ENCODE measurements at places on chromosomes 7 and 10.

DNA sequence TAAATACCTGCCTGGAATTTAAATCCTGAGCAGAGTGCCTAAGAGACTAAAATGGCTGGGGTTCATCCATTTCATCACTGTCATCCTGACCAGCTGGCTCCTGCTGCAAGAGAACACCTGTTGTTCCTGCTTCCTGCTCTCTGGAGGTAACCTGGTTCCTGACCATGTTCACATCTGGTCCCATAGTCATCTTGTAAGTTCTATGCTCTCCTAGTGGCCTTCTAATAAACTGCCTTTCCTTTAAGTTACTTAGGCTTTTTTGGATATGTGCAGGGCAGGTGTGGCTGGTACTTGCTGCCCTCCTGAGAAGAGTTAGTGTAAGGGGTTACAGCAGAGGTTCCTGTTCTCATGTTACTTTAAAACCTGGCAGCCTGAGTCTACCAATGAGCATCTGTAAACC, 80.0 kb downstream of the NRCAM start:
- no peak for DNase-seq

DNA sequence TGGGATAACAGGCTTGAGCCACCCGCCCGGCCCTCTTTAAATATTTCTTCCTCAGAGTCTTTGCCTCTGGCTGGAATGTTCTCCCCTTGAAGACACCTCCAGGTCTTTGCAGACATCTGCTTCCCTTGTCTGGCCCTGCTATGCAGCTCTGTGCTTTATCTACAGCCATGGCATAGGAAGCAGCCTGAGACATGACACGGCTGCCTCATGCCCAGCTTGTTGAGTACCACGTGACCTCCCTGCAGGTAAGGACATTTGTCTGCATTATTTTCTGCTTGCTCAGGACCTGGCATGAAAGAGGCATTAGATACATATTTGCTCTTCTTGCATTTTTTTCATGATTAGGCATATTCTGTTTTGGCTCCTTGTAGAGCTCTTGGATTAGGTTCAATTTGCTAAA, 113.8 kb upstream of the KLF6 start:
- no peak for DNase-seq

GRCh38 chr10:74738542-74738941, 87.9 kb upstream of the KAT6B start:
- DNase-seq = no peak

- DNase-seq = no peak
Observed at GRCh38 chr10:70528741-70529362, 50.3 kb downstream of the PALD1 start.

DNA sequence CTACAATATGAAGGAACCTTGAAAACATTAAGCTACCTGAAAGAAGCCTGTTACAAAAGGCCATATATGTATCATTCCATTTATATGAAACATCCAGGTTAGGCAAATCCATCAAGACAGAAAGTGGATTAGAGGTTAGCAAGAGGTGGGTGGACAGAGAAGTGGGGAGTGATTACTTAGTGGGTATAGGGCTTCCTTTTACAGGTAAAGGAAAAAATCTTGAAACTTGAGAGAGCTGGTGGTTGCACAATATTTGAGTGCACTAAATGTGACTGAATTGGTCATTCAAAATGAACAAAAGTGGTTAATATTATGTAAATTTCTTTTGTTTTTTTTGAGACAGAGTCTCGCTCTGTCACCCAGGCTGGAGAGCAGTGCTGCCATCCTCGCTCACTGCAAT, 119.4 kb upstream of the KIF5B start:
- DNase-seq = no peak

- no peak for DNase-seq
Observed at GRCh38 chr10:10792681-10793080, 225.0 kb upstream of the CELF2 start.

GRCh38 chr10:30433306-30433729, 666 bp upstream of the MAP3K8 start:
- no peak for DNase-seq

DNA sequence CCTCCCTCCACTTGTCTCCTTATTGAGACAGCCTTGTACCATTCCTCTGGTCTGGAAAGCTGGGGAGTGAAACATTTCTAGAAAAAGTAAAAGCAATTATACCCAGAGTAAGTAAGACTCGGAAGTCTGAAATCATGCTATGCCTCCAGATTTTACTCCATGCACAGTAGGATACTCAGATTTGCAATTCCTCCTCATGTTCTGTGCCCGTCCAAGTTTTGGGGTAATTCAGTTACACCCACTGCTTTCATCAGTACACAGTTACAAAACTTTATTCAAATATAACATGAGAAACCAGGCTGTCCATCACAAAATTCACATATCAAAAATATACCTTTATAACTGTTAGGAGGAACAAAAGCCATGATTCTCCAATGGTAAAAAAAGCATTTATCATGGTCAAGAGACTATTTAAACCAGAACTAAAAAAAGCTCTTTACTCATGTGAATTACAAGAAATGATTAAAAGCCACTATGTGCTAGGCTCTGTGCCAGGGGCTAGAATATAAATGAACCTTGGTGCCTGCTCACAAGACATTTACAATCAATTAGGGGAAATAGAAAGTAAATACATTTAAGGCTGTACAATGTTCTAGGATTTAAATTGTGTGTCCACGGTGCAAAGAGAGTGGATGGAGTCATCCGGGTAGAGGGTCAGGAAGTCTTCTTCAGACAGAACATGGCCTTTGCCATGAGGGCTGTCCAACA, 320.2 kb downstream of the ELMO1 start:
- no peak for DNase-seq

DNA sequence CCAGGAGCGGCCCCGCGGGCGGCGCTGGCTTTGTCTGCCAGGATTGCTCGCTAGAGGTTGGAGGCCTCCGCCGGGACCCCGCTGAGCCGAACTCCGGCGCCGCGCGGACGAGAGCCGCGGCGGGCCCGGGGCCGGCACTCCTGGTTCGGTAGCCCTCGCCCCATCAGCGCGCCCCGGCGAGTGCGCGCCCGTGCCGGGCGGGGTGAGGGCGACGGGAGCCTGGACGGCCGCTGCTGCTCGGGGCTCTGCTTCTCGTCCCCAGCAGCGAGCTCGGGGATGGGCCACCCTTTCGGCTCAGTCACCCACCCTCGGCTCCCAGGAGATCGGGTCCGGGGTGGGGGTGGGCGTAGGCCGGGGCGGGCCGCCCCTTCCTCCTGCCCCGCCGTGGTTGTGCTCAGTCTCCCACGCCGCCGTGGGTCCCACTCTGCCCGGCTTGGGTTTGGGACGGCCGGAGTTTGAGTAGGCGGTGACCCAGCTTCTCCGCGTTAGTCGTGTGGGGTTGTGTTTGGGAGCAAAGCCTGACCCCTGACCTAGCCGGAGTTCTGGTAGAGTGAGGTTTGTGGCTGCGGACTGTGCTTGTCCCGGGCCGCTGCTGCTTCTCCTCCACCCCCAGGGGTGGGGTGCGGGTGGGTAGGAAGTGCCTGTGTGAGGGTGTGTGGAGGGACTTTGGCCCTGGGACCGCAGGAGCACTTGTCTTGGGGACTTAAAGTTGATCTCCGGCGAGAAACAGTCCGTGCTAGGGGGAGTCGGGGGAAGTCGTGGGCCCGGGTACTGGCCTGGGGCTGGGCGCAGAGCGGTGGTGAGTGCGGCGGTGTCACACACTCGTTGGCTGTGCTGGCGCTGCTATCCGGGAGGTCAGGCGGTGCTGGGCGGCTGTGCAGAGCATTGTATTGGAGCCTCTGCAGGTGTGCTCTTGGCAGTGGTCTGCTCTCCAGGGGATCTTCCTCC, 677 bp downstream of the TSPAN14 start:
- DNase-seq = no peak

DNA sequence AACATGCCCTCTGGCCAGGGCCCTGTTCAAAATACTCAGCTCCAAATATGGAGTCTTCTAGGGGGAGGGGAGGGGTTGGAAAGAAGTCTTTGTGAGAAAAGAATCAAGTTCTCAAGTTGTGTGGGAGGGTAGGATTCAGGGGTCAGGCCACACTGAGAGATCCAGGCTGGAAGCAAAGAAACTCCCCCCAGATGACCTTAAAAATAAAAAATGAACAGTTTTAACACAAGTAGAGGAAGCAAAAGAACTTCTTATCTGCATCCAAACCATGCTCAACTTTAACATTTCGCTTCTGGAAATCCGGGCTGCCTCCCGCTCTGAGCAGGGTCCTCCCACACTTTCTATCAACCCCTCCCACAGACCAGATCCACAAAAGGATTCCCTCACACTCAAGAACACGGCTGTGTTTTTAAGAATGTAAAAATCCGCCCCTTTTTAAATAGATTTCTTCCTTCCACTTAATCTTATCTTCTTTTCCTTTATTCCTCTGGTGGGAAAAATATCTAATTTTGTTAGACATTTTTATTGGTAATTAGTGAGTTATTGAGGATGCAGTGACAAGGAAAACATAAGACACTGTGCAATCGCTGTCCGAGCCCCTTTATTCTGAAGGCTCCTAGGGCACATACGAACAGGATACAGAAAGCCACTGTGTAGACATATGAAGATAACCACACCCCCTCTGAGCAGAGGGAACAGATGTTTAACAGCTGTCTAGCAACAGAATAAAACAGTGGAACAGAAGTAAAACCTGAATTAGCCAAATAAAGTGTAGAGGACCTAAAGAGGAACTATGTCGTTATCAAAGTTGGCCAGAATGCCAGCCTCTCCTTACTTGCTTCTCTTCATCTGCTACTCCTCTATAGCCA, 43.8 kb downstream of the CYTH3 start:
- DNase-seq = peak; percentile 40

- DNase-seq = no peak
Observed at GRCh38 chr10:63825111-63825510, 303.9 kb downstream of the REEP3 start.

DNA sequence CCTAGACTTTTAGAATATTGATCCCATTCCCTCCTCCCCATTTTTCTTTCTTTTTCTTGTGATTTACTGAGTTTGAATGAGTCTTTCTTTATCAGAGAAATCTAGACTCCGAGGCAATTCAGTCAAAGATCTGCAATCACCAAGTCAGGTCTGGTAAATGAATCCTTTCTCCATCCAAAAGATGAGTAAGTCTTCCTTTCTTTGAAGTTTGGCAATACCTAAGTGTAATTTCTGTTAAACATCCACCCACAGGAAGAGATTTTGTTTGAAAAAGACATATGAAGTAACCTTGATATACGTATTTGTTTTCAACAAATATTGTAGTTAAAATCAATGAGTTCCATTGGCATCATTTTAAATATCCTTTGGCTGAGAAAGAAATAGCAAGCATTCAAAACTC, 58.3 kb downstream of the SLC39A12 start:
- DNase-seq = no peak

- DNase-seq = no peak
Observed at GRCh38 chr10:103724771-103725170, 130.6 kb downstream of the SH3PXD2A start.

DNA sequence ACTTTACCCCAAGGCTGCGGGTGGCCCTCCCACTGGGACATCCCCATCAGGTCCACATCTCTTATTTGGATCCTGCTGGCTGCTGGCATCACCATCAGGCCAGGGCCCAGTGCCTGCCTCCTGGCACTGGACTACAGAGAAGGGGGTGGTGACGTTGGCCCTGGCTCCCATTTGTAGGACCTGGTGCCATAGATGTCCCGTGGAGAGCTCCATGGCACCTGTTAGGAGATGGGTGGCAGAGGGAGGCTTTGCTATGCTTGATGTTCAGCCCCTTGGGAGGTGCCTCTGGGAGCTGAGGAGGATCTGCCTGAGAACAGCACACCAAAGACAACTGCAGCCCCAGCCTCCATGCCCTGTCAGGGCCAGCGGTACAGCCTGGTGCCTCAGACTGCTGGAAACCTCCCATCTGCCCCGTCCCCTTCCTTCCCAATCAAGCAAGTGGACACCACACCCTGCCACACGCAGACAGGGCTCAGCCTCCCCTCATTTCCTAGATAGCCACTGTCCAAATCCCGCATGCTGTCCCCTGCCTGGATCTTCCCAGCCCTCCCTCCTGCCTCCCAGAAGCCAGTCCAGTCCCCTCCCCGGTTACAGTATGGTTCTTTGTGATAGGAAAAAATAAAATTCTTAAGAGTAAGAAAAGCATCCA, 230.0 kb upstream of the GRB10 start:
- DNase-seq = no peak

- no peak for DNase-seq
Observed at GRCh38 chr7:127751062-127751461, 99.1 kb downstream of the SND1 start.

DNA sequence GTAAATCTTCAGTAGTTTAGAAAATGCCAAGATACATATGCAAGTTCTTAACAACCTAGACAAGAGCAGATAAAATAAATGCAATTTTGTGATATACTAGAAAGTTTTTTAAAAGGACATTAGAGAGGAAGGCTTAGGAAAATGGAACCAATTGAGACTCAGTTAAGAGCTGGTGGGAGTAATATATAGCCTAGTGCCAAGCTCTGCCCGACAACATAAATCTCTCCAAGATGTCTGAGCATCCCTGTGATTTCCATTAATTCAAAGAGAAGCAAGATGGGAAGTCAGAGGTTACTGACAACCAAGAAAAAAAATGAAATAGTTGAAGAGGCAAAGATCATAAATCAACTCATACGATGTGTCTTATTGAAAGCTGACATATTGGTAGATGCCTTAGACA, 74.5 kb downstream of the DGKB start:
- no peak for DNase-seq

GRCh38 chr10:77422491-77423338, 214.9 kb downstream of the KCNMA1 start:
- no peak for DNase-seq

DNA sequence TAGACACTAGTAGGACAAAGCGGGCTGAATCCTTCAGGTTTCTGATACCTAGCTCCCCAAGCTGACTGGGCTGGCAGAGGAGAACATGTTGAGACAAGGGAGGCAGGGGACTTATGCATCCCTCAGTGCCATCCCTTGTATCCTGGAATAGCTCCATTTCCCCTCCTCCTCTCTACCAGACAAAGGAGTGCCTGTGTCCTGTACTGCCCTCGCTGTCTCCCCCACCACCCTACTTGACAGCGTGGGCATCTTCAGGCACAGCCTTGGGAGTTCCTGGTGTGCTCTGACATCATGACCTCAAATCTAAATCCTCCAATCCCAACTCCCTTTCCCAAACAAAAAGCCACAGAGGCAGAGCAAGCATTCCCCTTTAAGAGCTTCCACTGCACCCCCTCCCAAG, 9.0 kb downstream of the SFXN3 start:
- DNase-seq = no peak

- DNase-seq = no peak
Observed at GRCh38 chr10:49058463-49059255, 56.7 kb downstream of the VSTM4 start.

- DNase-seq = no peak
Observed at GRCh38 chr10:110664483-110665420, 20.6 kb downstream of the RBM20 start.

All from GM12878 (cell line).